Heart left ventricle (tissue), 16 donors: ENCODE measurements at places on chromosomes 11 and 22. TPM values are rescaled to one million over a fixed set of nuclear protein-coding genes. Genes with fewer than 3 reads are reported as not detected.

OR8U1 gene
- total RNA-seq, result not detected

TP53AIP1 gene
- total RNA-seq, result not detected

HORMAD2 gene
- not detected for total RNA-seq

SCGB2A2 gene
- not detected for total RNA-seq

ANO5 gene
- 73.0 TPM for total RNA-seq

DNA sequence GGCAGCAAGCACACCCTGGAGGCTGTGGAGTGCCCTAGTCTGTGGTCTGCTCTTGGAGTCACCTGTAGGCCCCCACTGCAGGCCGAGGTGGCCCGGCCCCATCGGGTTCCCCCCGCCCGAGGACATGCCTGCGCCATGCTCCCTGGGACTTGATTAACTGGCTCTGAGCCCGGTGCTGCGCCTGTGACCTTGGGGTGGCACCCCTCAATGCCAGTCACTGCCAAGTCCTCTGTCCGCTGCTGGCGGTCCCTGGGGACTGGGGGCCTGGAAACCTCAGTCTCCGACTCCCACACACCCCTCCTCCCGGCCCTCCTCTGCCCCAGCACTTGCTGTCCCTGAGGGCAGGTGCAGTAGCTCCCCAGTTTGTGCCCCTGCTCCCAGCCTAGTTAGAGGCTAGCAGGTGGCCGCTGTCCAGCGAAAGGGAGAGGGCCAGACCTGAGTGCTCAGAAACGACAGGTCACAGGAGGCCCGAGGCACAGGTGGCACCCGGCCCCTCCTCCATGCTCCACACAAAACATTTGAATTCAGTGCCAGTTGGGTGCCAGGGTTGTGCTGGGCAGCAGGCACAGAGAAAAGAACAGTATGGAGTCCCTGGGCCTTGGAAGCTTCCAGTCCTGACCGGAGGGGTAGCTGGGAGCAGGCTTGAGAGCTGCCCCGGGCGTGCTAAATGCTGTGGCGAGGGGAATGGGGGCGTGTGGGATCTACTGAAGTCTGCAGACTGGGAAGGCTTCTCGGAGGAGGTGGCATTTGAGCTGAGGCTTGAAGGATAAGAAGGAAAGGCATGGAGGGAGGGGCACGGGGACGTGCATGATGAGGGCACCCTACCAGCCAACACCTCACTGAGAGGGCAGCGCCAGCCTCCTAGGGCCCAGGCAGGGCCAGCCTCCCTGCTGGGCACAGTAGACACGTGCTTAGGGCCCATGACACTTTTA, 16.4 kb upstream of the FLRT1 start:
- H3K36me3 ChIP-seq, result no peaks in the 10 kb centered on the region
- no peak overlapping the region for H3K4me3 ChIP-seq
- H3K4me1 ChIP-seq, result peaks cover 13% of the 10 kb centered on the region
- H3K27ac ChIP-seq, result peak overlapping the region; percentile 69
- no peaks in the 10 kb centered on the region for H3K27me3 ChIP-seq
- peak; percentile 64 for DNase-seq

GRCh38 chr22:44496844-44497217, 1.2 kb downstream of the RTL6 start:
- no peak overlapping the region for H3K27ac ChIP-seq
- DNase-seq, result no peak
- no peaks in the 10 kb centered on the region for H3K36me3 ChIP-seq
- peak overlapping the region; percentile 94 for H3K4me3 ChIP-seq
- peaks cover 10% of the 10 kb centered on the region for H3K4me1 ChIP-seq

DNA sequence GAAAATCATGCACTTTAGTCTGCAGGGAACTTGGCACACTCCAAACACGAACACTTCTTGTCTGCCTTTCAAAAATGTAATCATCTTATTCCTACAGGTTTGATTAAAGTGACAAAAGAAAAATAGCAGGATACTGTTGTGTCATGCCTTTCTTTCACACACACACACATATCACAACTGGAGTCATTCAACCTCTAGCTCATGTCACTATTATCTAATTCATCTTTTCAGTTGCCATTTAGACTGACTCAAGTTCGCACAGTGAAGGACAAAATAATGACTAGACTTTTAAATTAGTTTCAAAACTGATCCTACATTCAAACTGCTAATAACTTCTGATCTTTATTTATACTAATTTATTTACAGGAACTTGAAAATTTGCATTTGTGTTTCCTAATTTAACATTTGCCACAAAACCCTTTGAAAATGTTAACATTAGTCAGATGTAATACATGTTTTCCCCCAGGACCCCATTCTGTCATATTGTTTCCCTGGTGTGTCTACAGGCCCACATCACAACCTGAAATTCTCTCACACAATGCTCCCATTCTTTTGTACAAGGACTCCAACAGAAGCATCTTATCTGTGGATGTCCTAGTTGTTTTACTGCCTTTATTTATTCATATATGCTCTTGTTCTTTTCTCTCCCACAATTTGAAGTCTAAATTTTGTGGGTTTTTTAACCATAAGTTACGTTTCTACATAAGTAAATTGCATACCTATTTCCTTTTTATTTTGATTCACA, 171.1 kb downstream of the GRIA4 start:
- H3K36me3 ChIP-seq, result no peaks in the 10 kb centered on the region
- H3K27me3 ChIP-seq, result no peaks in the 10 kb centered on the region
- no peak for DNase-seq
- H3K4me1 ChIP-seq, result no peaks in the 10 kb centered on the region
- H3K4me3 ChIP-seq, result no peak overlapping the region

- DNase-seq, result no peak
- H3K36me3 ChIP-seq, result no peaks in the 10 kb centered on the region
- no peak overlapping the region for H3K4me3 ChIP-seq
- H3K27ac ChIP-seq, result no peak overlapping the region
Observed at GRCh38 chr11:14267861-14268635, 90.9 kb downstream of the RRAS2 start.

GRCh38 chr22:32603651-32604540, 129.3 kb downstream of the FBXO7 start:
- peak overlapping the region; percentile 37 for H3K27ac ChIP-seq
- H3K27me3 ChIP-seq, result no peaks in the 10 kb centered on the region
- H3K4me1 ChIP-seq, result peaks cover 6% of the 10 kb centered on the region
- no peaks in the 10 kb centered on the region for H3K36me3 ChIP-seq
- peak; percentile 64 for DNase-seq
- H3K4me3 ChIP-seq, result no peak overlapping the region

GRCh38 chr22:19775496-19776325, 15.1 kb downstream of the TBX1 start:
- no peak overlapping the region for H3K4me3 ChIP-seq
- peak; percentile 15 for DNase-seq
- H3K36me3 ChIP-seq, result no peaks in the 10 kb centered on the region
- H3K27me3 ChIP-seq, result peaks cover 57% of the 10 kb centered on the region
- H3K27ac ChIP-seq, result no peak overlapping the region

DNA sequence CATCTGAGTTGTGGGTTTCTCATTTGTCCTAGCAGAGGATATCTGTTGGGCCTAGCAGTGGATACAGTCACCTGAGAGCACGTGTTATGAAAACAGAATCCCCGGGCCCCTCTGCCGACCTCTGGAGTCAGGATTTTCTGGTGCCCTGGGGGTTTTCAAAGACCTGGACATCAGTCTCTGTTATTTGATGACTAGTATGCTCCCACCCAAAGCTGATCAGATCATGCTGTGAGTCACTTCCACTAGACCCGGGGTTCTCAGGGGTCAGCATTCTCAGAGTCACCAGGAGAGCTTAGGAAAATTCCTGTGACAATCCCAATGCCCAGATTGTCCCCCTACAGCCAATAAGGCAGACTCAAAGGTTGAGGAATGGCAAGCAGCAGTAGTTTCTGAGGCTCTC, 38.7 kb downstream of the KCNJ1 start:
- H3K36me3 ChIP-seq, result no peaks in the 10 kb centered on the region
- peaks cover 18% of the 10 kb centered on the region for H3K4me1 ChIP-seq
- no peaks in the 10 kb centered on the region for H3K27me3 ChIP-seq
- H3K27ac ChIP-seq, result no peak overlapping the region
- no peak for DNase-seq
- no peak overlapping the region for H3K4me3 ChIP-seq

- DNase-seq, result no peak
- H3K36me3 ChIP-seq, result no peaks in the 10 kb centered on the region
- peaks cover 63% of the 10 kb centered on the region for H3K27me3 ChIP-seq
Observed at GRCh38 chr11:134802598-134802997, 390.6 kb upstream of the B3GAT1 start.

DNA sequence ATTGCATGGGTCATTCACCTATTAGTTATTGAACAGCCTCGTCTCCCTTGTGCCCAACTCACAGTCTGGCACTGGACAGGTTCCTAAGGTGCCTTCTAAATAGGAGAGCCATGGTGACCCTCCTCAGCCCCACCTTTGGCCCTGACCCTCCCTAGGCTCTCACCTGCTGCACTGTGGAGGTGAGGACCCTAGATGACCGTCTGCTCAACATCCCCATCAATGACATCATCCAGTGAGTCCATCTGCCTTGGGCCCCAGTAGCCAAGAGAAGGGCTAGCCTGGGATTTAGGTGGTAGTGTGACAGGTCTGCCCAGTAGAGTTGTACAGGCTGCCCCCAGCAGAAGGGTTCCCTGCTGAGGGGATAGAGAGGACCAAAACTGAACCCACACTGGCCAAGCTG, 13.6 kb downstream of the UCP2 start:
- no peak for DNase-seq
- no peak overlapping the region for H3K27ac ChIP-seq
- H3K36me3 ChIP-seq, result no peaks in the 10 kb centered on the region

GRCh38 chr11:12166299-12167060, 56.1 kb downstream of the MICAL2 start:
- H3K4me1 ChIP-seq, result peaks cover 77% of the 10 kb centered on the region
- H3K27ac ChIP-seq, result peak overlapping the region; percentile 91
- DNase-seq, result no peak
- no peaks in the 10 kb centered on the region for H3K27me3 ChIP-seq

DNA sequence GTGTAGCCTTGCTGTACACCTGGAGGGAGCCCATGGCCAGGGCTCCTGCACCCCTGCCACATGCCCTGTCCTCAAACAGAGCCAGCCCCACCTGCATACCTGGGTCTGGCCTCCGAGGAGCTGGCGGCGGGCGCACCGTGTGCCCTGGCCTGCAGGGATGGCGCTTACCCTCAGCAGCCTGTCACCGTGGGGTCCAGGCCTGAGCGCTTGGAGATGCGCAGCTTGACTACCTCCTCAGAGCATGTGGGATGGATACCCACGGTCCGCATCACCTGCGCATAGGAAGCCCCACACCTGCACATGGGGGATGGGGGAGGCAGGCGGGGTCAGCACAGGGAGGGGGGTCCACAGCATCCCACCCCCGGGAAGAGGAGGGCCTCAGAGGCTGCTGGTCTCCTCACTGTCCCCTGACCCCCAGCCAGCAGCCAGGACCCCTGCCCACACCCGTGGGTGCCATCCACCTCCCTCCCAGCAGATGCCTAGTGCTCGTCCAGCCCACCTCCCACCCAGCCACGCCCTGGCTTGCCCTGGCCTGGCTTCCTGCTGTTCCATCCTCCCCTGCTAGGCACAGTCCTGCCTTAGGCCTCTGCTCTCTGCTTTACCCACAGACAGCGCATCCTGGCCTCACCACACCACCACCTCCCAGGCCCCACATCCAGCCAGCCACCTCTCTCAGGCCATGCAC, 22.4 kb upstream of the GNB1L start:
- DNase-seq, result peak; percentile 16
- H3K27me3 ChIP-seq, result no peaks in the 10 kb centered on the region
- no peak overlapping the region for H3K4me3 ChIP-seq
- no peak overlapping the region for H3K27ac ChIP-seq
- H3K36me3 ChIP-seq, result peaks cover 8% of the 10 kb centered on the region

DNA sequence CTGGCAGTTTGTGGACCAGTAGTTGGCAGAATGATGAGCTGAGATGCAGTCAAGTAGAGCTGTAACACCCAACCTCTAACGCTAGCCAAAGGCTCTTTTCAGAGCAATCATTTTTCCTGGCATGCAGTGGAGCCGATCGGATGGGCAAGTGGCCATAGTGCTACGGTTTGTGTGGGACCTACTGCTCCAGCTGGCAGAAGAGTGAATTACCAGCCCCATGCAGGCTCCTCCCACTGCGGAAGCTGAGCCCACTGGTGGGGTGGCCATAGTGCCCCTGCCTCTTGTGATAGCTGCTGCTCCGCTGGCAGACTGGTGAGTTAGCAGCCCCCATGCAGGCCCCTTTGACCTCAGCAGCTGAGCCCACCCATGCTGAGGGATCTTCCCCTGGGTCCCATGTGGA, 27.0 kb upstream of the SC5D start:
- H3K36me3 ChIP-seq, result no peaks in the 10 kb centered on the region
- peaks cover 71% of the 10 kb centered on the region for H3K27me3 ChIP-seq
- H3K27ac ChIP-seq, result no peak overlapping the region

- H3K36me3 ChIP-seq, result peaks cover 14% of the 10 kb centered on the region
- peaks cover 23% of the 10 kb centered on the region for H3K4me1 ChIP-seq
- H3K27ac ChIP-seq, result peak overlapping the region; percentile 88
Observed at GRCh38 chr11:65539744-65540289, 14.9 kb downstream of the SCYL1 start.

GRCh38 chr11:7667460-7667859, 5.8 kb downstream of the CYB5R2 start:
- no peaks in the 10 kb centered on the region for H3K36me3 ChIP-seq
- H3K4me3 ChIP-seq, result no peak overlapping the region
- H3K4me1 ChIP-seq, result no peaks in the 10 kb centered on the region
- H3K27ac ChIP-seq, result no peak overlapping the region
- DNase-seq, result no peak

DNA sequence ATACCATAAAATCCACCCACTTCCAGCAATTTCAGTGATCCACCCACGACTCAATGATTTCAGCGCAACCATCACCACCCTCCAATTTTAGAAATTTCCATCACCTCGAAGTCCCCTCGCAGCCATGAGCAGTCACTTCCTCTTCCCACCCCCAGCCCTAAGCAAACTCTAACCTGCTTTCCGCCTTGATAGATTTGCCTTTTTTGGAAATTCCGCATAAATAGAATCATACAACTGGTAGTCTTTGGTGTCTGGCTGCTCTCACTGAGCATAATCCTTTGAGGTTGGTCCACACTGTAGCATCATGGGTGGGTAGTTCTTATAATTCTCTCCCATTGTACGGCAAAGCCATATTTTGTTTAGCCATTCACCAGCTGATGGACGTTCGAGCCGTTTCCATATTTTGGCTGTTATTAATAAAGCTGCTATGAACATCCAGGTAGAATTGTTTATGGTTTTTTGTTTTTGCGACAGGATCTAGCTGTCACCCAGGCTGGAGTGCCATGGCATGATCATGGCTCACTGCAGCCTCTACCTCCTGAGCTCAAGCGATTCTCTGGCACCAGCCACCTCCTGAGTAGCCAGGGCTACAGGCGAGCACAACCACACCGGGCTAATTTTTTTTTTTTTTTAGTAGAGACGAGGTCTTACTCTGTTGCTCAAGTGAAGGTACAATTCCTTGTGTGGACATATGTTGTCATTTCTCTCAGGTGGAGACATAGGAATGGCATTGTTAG, 16.0 kb downstream of the PIM3 start:
- H3K4me1 ChIP-seq, result peaks cover 3% of the 10 kb centered on the region
- no peaks in the 10 kb centered on the region for H3K27me3 ChIP-seq
- no peak overlapping the region for H3K4me3 ChIP-seq
- no peak for DNase-seq

- H3K27ac ChIP-seq, result peak overlapping the region; percentile 30
- H3K36me3 ChIP-seq, result no peaks in the 10 kb centered on the region
- H3K27me3 ChIP-seq, result no peaks in the 10 kb centered on the region
Observed at GRCh38 chr11:72378704-72379383, 55.5 kb downstream of the CLPB start.

GRCh38 chr11:75133976-75134375, 16.9 kb upstream of the SLCO2B1 start:
- H3K27ac ChIP-seq, result no peak overlapping the region
- no peaks in the 10 kb centered on the region for H3K4me1 ChIP-seq
- H3K27me3 ChIP-seq, result no peaks in the 10 kb centered on the region
- no peaks in the 10 kb centered on the region for H3K36me3 ChIP-seq
- no peak for DNase-seq
